ENCODE measurements at places on chromosomes 6 and 20.

GRCh38 chr20:8196096-8196495 lies 64.0 kb downstream of the PLCB1 start:
- no peak for DNase-seq

DNA sequence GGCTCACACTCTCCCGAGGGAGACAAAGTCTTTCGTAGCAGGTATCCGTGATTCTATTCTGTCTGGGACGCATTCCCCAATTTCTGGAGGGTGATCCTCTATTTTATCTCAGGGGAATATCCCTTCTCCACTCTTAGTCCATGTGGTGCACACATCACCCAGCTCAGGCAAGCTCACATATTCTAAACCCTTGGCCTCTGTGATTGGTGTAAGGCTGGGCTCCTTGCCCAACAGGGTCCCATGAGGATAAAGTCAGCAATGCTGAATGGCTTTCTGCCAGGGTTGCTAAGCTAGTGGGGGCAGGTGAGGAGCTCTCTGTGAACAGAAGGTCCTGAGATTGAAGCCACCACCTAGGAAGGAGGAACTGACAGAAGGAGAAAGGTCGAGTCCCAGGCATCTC lies 137.2 kb downstream of the CDH26 start:
- DNase-seq, result no peak

DNA sequence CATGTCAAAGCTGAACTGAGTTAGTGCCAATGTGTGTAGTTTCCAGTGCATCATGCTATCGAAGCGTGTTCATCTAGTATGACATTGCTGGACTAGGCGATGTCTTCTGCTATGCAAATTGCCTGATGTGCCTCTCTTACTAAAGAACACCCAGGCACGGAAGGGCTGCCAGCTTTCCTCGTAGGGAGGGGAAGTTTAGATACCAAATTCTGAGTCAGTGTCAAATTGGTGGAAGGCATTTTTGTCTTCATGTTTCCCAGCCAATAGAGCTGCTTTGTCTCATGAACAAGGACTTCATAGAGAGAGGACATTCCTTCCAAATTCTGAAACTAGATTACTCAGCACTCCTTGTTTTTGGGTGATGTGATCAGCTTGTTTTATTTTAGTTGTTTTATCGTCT lies 320.1 kb downstream of the BTBD3 start:
- DNase-seq, result no peak

- DNase-seq, result no peak
These were observed 419.9 kb downstream of the HAO1 start for GRCh38 chr20:7520361-7520760.

GRCh38 chr20:37278966-37279590 lies 10.4 kb upstream of the MANBAL start:
- no peak for DNase-seq

GRCh38 chr20:10111959-10112250 lies 77.1 kb downstream of the ANKEF1 start:
- no peak for DNase-seq

DNA sequence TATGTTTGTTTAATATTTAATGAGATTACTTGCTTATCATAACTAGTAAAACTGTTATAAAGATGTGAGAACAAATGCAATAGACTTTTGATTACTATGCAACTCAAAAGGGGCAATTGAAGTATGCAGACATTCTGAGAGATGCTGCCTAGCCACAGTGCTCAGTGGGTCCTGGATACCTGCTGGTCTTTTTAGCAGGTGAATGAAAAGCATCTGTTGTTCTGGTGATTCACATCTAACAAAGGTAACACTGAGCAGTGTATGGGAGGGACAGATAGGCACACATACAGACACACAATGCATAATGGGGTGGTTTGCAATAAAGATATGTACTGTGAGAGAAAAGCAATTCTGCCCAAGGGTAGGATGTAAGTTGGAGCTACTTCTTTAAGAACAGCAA lies 46.9 kb downstream of the OGFRL1 start:
- no peak for DNase-seq

- peak; percentile 65 for DNase-seq
These were observed 20.0 kb downstream of the SAMD3 start for GRCh38 chr6:130202782-130203181.

- DNase-seq, result no peak
These were observed 482.7 kb upstream of the JARID2 start for GRCh38 chr6:14763139-14763538.

Measured in GM12865 (cell line).